ENCODE measurements at places on chromosomes 1 and 21. TPM values are rescaled to one million over a fixed set of nuclear protein-coding genes. Genes with fewer than 3 reads are reported as not detected.

DNA sequence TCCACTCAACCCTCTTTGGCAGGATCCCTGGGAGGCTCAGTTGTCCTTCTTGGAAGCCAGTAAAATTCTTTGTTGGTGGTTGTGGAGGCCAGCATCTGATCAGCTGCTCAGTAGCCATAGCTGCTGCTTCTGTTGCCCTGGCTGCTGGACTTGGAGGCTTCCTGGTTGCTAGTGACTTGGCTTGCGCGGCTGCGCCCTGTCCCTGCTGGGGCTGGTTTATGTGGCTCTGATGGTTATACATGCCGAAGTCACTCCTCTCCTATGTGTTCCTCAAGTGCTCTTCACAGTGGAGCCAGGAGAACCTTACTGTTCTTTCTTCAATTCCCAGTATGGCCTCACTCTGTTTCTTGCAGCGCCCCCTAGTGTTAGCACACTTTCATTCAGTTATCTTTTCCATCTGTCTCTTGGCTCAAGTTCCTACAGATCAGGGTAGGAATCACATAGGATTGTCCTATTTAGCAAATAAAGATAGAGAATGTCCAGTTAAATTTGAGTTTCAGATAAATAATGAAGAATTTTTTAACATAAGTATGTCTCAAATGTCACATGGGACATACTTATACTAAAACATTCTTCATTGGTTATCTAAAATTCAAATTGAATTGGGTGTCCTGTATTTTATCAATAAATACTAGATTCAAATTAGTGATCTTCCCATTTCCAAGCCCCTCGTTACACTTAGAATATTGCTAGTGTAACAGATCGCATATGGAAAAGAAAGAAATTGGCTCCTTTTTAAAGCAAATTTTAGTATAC is 176.5 kb downstream of the TGFB2 start:
- ATAC-seq: no peak

- no peak for ATAC-seq
Measured at GRCh38 chr1:52237430-52237829, 95.5 kb downstream of the ZFYVE9 start.

DNA sequence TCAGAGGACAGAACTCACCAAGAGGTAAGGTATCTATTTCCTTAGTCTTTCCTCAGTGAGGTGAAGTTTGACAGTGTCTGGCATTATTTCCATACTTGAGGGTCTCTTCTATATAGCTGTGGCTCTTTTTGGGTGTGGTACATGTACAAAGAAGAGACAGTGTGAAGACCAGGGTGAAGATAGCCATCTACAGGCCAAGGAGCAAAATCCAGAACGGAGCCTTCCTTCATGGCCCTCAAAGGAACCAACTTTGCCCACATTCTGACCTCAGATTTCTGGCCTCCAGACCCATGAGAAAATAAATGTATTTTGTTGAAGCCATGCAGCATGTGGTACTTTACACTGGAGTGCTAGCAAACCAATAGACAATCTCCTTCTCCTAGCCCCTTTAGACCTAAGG is 858.5 kb upstream of the B3GALT2 start:
- ATAC-seq: no peak

DNA sequence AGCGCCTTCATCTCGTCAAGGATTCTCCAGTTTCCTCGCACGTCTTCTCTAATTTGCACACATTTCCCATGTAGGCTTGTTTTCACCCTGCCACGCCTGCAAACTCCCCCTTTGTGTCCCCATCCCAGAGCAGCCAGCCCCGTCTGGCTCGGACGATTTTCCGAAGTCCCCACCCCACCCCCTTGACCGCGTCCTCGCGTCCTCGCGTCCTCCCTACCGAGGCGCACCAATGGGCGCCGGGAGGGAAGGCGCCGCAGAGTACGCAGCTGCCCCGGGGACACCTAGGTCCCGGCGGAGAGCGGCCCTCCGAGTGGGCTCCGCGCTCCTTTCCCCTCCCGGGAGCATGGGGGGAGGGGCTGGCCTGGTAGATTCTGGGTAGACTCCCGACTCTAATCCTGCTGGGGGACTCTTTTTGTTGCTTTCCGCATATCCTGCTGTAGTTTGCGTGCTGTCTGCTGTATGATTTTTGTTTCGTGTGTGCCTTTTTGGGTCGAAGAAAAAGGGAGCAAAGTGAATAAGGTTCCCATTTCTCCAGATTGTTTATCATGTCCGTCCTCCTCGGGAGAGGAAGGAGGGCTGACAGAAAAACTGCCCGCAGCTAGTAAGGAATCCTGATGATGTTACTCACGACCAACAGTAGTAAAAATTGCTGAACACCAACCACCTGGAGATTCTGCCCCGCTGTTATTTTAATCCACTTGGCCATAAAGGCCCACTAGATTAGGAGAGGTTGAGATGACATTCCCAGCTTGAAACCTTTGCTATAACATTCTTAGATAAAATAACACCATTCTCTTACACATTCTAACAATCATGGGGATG is 1.5 kb downstream of the CACHD1 start:
- peak; percentile 22 for ATAC-seq

The SLC35D1 gene
- 13.9 TPM for total RNA-seq

- no peak for ATAC-seq
Measured at GRCh38 chr1:203320591-203321272, 15.4 kb downstream of the BTG2 start.

- peak; percentile 16 for ATAC-seq
Measured at GRCh38 chr1:212285685-212286555, 710 bp downstream of the PPP2R5A start.

The TRIM17 gene
- total RNA-seq: 2.6 TPM

GRCh38 chr1:110581682-110582145 is 24.4 kb downstream of the KCNA2 start:
- peak; percentile 89 for ATAC-seq

DNA sequence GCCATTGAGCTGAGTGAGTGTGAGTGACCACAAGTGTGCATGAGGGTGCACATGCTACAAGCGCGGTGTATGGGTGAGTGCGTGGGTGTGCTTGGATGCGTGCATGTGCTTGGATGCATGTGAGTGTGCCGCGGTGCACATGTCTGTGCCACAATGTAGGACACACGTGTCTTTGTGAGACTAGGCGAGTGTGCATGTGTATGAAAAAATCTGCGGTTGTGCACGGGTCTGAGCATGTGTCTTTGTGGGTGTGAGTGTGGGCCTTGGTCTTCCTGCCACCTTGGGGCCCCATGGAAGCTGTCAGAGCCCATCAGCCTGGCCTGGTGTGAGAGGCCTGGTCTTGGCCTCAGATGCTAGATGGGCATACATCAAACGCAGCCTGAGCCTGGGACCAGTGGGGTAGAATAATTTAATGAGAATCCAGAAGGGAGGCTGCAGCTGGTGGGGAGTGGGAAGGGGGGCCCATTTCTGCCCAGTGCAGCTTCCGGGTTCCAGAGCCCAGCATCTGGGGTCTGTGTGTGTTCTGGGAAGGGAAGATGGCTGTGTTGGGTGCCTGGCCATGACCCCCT is 103.9 kb upstream of the SLC2A1 start:
- ATAC-seq: no peak

DNA sequence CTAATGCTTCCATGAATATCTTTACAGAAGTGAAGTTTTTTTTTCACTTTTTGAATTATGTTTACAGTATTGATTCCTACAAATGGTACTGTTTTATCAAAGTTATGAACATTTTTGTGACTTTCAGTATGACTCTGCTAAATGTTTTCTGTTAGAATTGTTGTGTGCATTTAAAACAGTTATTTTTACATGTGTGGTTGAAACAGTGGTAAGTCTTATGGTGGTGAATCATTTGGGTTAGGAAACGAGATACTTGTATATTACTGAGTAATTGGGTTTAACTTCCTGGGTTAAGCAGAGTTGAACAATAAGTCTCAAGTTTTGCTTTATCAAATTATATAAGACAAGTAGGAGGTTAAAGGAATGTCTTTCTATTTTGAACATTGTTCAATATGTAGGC is 66.8 kb downstream of the VPS13D start:
- no peak for ATAC-seq

All from motor neuron (in vitro differentiated cells).